ENCODE measurements at places on chromosomes 7 and 10.

GRCh38 chr7:99449326-99449725, 10.6 kb downstream of the CPSF4 start:
- no peak for DNase-seq
- no peaks in the 10 kb centered on the region for H3K4me1 ChIP-seq
- H3K27ac ChIP-seq: no peak overlapping the region
- no peak overlapping the region for H3K4me3 ChIP-seq
- no peaks in the 10 kb centered on the region for H3K27me3 ChIP-seq
- peaks cover 40% of the 10 kb centered on the region for H3K36me3 ChIP-seq

GRCh38 chr10:99926925-99927720, 82.6 kb downstream of the DNMBP start:
- peaks cover 7% of the 10 kb centered on the region for H3K4me1 ChIP-seq
- H3K36me3 ChIP-seq: no peaks in the 10 kb centered on the region
- H3K4me3 ChIP-seq: no peak overlapping the region
- no peak for DNase-seq

DNA sequence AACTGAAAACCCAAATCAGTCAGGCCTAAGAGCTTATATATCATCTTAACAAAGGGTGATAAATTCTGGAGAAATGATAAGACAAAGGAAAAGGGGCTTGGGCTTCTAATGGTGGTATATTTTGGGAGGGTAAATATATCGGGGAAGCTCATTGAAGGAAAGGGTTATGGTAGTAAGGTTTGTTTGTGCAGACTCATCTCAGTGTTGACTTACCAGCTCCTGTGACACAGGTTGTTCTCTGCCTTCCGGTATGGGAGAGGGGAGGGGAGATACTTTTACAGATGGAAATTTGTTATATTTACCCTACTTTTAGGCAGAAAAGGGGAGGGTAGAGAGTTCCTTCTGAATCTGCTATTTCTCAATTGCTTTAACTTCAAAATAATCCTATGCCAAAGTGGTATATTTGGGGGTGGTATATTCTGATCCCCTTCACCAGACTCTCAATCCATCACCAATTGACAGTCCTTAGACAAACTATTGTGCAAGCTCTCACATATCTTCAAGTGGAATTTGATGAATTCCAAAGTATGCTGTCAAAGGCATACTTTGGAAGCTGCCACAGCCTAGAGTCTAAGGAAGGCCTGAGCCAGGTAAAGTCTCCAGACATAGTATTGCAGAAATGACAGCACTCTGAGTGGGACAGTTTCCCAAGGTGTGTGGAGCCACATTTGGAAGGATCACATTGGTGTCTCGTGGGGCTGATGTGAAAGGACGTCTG, 13.3 kb upstream of the PAPSS2 start:
- H3K4me3 ChIP-seq: no peak overlapping the region
- H3K4me1 ChIP-seq: no peaks in the 10 kb centered on the region
- no peaks in the 10 kb centered on the region for H3K27me3 ChIP-seq
- no peak overlapping the region for H3K27ac ChIP-seq
- no peak for DNase-seq

- H3K4me1 ChIP-seq: no peaks in the 10 kb centered on the region
- DNase-seq: no peak
- no peaks in the 10 kb centered on the region for H3K36me3 ChIP-seq
- H3K27me3 ChIP-seq: no peaks in the 10 kb centered on the region
These were observed 717.8 kb downstream of the LRMDA start for GRCh38 chr10:76149182-76149581.

- H3K36me3 ChIP-seq: peaks cover 31% of the 10 kb centered on the region
- no peak for DNase-seq
These were observed 25.7 kb upstream of the NDST2 start for GRCh38 chr10:73837072-73837471.

DNA sequence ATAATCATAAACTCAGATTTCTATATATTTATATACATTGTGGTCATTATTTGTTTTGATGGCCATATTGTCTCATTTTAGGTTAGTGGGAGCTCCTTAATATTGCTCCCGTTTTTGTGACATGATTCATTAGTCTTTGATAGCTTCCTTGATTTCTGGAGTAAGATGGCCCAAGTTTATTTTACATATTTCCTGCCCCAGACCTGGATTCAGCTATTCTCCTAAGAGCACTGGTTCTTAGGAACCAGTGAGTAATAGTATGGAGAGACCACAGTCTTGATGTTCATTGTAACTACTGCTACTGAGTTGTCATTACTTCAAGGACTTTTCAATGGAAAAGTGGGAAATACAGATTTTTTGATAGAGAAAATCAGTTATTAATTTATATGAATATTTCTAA, 6.0 kb downstream of the TFPI2 start:
- peaks cover 6% of the 10 kb centered on the region for H3K27me3 ChIP-seq
- H3K4me3 ChIP-seq: no peak overlapping the region
- DNase-seq: no peak
- no peaks in the 10 kb centered on the region for H3K36me3 ChIP-seq
- H3K4me1 ChIP-seq: no peaks in the 10 kb centered on the region

GRCh38 chr7:1290026-1290678, 57.5 kb downstream of the UNCX start:
- no peak overlapping the region for H3K27ac ChIP-seq
- H3K4me1 ChIP-seq: peaks cover 15% of the 10 kb centered on the region
- peaks cover 65% of the 10 kb centered on the region for H3K27me3 ChIP-seq
- no peaks in the 10 kb centered on the region for H3K36me3 ChIP-seq

DNA sequence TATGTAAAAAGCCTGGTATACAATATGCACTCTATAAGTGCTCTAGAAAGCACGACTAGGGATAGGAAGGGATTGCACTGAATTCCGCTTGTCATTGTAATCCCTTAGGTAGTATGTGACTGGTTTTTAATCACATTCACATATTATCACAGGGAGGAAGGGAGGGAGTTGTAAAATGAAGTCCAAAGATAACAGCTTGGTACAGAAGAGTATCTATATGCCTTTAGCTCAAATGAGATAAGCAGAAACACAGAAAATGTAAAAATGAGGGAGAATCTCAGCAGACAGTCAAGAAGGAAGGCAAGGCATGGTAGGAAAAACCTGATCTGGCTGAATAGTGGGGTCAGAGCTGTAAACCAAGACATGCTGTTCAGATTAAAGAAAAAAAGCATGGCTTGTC, 63.4 kb downstream of the ABI1 start:
- H3K27me3 ChIP-seq: no peaks in the 10 kb centered on the region
- H3K36me3 ChIP-seq: peaks cover 28% of the 10 kb centered on the region
- peaks cover 14% of the 10 kb centered on the region for H3K4me1 ChIP-seq
- H3K27ac ChIP-seq: no peak overlapping the region
- DNase-seq: no peak

- H3K27ac ChIP-seq: no peak overlapping the region
- peaks cover 34% of the 10 kb centered on the region for H3K27me3 ChIP-seq
- H3K36me3 ChIP-seq: no peaks in the 10 kb centered on the region
- H3K4me1 ChIP-seq: no peaks in the 10 kb centered on the region
- no peak overlapping the region for H3K4me3 ChIP-seq
- no peak for DNase-seq
These were observed 36.3 kb upstream of the GOT1 start for GRCh38 chr10:99466632-99467223.

DNA sequence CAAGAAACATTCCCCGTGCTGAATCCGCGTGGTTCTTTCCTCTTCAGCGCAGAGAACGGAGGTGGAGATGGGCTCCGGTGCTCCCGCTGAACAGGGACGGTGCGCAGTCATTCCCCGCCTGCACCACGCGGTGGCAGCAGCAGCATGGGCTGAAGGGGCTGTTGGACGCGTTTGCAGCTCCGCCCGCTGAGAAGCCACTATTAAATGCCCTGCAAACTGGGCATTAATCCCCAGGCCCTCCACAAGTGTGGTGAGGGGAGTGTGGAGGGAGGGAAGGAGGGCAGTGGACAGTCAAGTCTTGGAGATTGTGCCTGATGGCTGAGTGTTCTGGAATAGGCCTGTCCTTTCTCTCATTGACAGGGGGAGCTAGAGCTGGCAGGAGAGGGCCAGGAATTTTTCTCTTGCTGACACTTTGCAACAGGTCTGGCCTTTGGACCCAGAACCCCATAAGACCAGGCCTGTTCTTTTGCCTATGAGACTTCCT, 240.2 kb upstream of the INHBA start:
- no peak overlapping the region for H3K27ac ChIP-seq
- peaks cover 5% of the 10 kb centered on the region for H3K4me1 ChIP-seq

GRCh38 chr7:118369987-118370386, 145.5 kb downstream of the ANKRD7 start:
- no peak overlapping the region for H3K27ac ChIP-seq
- no peak overlapping the region for H3K4me3 ChIP-seq
- no peaks in the 10 kb centered on the region for H3K36me3 ChIP-seq
- H3K27me3 ChIP-seq: no peaks in the 10 kb centered on the region

DNA sequence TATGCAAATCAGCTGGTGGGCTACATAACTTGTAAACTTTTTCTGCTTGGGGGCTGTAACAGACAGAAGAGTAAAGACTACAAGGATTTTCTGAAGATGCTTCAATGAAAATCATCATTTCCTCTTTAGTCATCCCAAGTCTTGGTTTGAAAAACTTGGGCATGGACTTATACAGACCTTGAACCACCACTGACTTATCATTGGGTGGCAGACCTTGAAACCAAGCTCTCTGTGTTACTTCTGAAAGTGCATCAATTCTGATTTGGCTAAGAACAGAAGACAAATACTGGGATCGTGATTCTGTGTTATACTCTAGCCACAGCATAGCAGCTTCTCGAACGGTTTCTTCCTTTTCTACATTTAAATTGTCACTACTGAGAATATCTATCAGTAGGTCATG, 21.3 kb downstream of the KBTBD2 start:
- DNase-seq: no peak
- H3K4me3 ChIP-seq: no peak overlapping the region
- no peaks in the 10 kb centered on the region for H3K27me3 ChIP-seq
- peaks cover 71% of the 10 kb centered on the region for H3K36me3 ChIP-seq
- H3K4me1 ChIP-seq: peaks cover 8% of the 10 kb centered on the region

- H3K4me3 ChIP-seq: no peak overlapping the region
- H3K36me3 ChIP-seq: no peaks in the 10 kb centered on the region
- no peak for DNase-seq
- H3K4me1 ChIP-seq: no peaks in the 10 kb centered on the region
- H3K27ac ChIP-seq: no peak overlapping the region
These were observed 10.9 kb downstream of the OR9A2 start for GRCh38 chr7:143015926-143016490.

DNA sequence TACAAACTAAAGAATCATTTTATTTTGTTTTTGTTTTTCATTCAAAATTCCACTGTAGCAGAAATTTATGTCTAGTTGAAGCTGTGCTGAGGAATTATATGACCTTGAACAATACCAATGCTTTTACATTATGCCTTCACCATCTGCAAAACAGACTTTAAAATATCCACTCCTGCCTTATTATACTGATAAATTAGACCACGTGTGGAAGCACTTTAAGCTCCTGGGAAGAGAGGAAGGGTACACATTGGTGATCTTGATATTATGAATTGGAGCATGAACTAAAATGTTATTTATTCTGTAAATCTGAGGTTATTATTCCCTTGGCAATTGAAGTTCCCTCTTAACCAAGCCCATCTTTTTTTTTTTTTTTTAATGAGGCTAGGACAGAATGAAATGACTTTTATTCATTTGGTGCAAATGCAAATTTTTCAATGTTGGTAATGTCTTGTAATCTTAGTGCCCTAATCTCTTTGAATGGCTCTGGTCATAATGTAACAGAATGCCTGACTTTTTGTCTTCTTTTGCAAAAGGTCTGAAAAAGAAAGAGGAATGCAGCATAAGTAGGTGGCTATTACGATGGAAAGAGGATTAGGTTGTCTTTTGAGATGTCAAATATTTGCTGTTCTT, 139.9 kb upstream of the COBL start:
- no peak overlapping the region for H3K4me3 ChIP-seq
- no peaks in the 10 kb centered on the region for H3K4me1 ChIP-seq

DNA sequence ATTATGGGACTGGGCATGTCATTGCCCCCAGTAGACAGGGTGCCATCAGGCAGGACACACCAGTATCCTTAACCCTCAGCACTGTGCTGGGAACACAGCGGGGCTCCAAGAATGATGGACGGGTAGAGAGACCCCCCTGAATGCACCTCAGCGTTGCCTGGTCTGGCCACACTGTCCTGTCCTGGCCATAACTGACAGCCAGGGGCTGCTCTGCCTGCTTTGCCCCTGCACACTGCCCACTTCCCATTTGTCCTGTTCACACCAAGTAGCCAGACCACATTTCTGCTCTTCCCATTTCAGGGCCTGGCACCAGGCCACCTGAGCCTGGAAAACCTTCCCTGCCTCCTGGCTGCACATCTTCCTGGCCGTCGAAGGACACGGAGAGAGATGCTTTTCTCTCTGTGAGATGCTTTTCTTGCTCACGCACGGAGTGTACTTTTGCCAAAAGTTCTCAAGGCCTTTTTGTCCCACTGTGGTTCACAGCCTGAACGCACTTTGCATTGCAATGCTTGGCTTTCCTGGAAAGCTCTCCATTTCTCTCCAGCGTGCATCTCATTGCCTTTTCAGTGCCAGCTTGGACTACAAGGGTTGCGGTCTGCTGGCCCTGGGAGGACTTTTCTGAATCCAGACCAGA, 131.0 kb upstream of the EEPD1 start:
- H3K27ac ChIP-seq: no peak overlapping the region
- no peak for DNase-seq
- no peak overlapping the region for H3K4me3 ChIP-seq
- H3K36me3 ChIP-seq: no peaks in the 10 kb centered on the region

- no peak overlapping the region for H3K27ac ChIP-seq
- H3K27me3 ChIP-seq: peaks cover 4% of the 10 kb centered on the region
- H3K4me3 ChIP-seq: no peak overlapping the region
- H3K36me3 ChIP-seq: no peaks in the 10 kb centered on the region
- H3K4me1 ChIP-seq: peaks cover 17% of the 10 kb centered on the region
- no peak for DNase-seq
These were observed 40.6 kb upstream of the AGBL3 start for GRCh38 chr7:134945691-134946090.

DNA sequence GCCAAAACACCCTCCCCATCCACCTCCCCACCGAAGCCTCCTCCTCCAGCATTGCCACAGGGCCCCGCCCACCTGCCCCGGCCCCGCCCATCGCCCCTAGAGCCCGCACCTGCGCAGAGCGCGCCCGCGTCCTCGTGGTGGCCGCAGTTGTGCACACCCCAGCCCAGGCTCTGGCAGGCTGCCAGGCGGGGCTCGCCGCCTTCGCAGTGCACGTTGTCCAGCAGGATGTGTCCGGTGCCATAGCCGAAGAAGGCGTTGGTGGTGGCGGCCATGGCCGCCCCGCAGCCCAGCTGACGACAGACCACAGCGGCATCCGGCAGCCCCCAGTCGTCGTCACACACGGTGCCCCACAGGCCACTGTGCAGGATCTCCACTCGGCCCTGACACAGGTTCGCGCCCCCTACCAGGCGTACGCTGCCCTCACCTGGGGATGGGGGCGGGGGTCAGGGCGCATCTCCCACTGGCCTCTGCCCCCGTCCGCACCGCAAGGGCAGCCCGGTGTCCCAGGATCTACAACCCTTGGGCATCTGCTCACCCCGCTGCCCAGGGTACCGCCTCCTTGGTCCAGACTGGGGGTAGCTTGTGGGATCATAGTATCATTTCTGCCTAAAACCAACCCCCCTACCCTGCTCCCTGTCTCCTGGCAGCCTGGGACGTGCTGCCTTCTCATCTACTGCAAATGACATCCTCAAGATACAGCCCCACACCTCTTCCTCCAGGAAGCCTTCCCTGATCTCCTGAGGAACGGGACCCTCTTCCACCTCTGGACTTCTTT, 11.9 kb downstream of the SSC4D start:
- peak overlapping the region; percentile 63 for H3K4me3 ChIP-seq
- H3K4me1 ChIP-seq: peaks cover 27% of the 10 kb centered on the region
- no peak overlapping the region for H3K27ac ChIP-seq

Data from activated naive CD4-positive, alpha-beta T cell treated with anti-CD3 and anti-CD28 coated beads, Interleukin-2, amount 10 ng/mL, durations not matched to agents 7 days and 5 days (primary cell).